ENCODE measurements at places on chromosomes 11 and 22. TPM values are rescaled to one million over a fixed set of nuclear protein-coding genes. Genes with fewer than 3 reads are reported as not detected.
A peak's percentile ranks its signal among the peaks of the same experiment; 100 is the strongest.

The SMIM35 gene
- not detected for total RNA-seq

DNA sequence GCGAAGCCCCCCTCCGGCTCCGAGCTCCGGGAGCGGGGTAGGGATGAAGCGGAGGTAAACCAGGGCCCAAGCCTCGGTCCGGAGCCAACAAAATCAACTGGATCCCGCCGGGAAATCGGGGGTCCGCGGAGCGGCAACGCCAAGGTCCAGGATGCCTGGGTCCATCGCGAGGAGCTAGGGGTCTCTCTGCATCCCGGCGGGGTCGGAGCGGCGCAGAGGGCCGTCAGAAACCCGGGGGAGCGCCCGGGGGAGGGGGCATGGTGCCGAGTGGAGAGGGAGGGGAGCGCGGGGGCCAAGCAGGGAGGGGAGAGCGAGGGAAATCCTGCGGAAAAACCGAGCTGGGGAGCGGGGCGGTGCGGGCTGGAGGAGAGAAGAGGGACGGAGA is 51.8 kb downstream of the SLC22A12 start:
- H3K27ac ChIP-seq = no peak overlapping the region
- peak; percentile 34 for DNase-seq
- H3K27me3 ChIP-seq = peaks cover 74% of the 10 kb centered on the region
- H3K4me3 ChIP-seq = peak overlapping the region; percentile 80
- no peaks in the 10 kb centered on the region for H3K36me3 ChIP-seq

DNA sequence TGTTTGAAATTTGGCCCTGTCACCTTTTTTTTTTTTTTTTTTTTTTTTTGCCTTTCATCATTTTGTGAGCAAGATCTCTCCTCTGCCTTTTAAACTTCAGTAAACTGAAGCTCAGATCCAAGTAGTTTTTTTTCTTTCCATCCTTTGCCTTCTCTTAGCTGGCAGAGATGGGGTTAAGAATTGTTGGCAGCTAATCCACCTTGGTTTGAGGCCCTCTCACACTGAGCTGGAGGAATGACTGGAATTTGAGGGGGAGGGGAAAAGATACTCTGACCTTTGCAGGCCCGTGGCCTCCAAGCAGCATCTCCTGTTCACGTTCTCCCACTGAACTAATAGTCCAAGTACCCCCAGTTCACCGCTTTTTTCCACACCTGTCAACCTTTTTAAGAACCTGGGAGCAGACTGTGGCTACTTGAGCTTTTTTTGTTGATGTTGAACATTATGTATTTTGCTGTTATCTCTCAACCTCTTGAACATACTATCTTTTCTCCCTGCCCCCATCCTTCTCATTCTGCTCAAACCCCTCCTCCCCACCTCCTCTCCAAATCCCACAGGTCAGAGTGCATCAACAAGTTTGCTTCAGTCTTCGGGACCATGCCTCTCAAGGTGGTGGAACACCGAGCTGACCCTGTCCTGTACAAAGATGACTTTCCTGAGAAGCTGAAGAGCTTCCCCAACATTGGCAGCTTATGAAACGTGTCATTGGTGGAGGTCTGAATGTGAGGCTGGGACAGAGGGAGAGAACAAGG is 66.2 kb downstream of the ALX4 start:
- peak overlapping the region; percentile 31 for H3K4me3 ChIP-seq
- no peaks in the 10 kb centered on the region for H3K36me3 ChIP-seq
- peak; percentile 85 for DNase-seq
- no peaks in the 10 kb centered on the region for H3K27me3 ChIP-seq
- H3K27ac ChIP-seq = peak overlapping the region; percentile 77
- H3K4me1 ChIP-seq = peaks cover 37% of the 10 kb centered on the region

DNA sequence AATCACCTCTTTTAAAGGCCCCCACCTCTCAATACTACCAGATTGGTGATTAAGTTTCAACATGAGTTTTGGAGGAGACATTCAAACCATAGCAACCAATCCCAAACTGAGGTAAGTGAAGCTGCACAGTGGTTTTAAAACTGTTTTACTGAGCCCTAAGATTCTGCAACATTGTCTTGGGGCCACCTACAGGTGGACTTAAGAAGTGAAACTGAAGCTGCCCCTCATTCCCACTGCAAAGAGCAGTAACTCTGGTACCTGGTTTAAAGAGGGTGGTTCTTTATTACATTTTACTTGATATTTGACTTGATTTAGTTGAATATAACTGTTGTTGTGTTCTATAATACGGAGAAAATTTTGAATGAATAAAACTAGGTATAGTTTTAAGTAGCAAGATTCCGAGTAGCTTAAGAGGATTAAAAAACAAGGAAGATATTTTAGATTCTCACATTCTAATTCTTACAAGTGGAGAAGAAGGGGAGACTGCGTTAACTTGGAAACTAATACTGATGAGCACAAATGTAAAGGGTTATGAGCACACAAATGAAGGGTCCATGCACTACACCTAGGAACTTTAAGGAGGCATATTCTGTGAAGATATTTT is 26.7 kb downstream of the SYT9 start:
- DNase-seq = peak; percentile 65
- no peaks in the 10 kb centered on the region for H3K36me3 ChIP-seq
- H3K27ac ChIP-seq = no peak overlapping the region
- peaks cover 10% of the 10 kb centered on the region for H3K4me1 ChIP-seq
- H3K4me3 ChIP-seq = no peak overlapping the region

DNA sequence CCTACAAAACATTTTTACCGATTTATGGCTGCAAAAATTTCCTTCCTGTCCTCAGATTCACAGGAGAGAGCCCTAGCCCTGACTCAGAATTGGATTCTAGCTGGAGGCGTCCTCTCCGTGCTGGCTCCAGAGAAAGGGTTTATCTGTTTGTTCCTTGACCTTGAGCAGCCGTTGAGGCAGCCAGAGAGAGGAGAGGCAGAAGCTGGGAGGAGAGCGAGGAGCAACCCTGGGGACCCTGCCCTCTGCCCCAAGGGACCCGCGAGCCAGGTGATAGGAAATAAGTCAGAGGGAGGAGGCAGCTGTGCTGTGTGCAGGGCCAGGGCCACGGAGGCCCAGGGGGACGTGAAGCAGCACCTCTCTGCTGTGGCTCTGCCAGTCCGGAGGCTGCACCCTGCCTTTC is 75.6 kb downstream of the IGLL1 start:
- no peaks in the 10 kb centered on the region for H3K4me1 ChIP-seq
- no peak for DNase-seq
- H3K36me3 ChIP-seq = no peaks in the 10 kb centered on the region

DNA sequence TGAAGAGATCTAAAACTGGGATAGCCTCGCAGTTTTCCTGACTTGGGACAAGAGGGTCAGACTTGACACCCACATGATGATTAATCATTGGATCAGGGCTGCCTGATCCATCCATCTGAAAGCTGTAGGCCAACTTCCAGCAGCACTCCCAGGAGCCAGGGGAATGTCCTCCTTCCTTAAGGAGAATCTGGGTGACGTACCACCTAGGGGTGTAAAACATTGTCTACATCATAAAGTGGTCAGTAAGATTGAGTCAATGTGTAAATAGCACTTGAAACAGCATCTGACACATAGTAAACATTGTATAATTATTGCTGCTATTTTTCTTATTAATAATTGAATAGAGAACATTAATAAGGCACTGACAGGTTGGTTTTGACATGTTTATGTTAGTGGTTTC is 392.8 kb downstream of the JRKL start:
- no peaks in the 10 kb centered on the region for H3K36me3 ChIP-seq
- no peak overlapping the region for H3K4me3 ChIP-seq
- no peak overlapping the region for H3K27ac ChIP-seq

- no peak for DNase-seq
- no peak overlapping the region for H3K27ac ChIP-seq
- peaks cover 34% of the 10 kb centered on the region for H3K4me1 ChIP-seq
Measured at GRCh38 chr11:86577644-86578636, 94.5 kb downstream of the ME3 start.

DNA sequence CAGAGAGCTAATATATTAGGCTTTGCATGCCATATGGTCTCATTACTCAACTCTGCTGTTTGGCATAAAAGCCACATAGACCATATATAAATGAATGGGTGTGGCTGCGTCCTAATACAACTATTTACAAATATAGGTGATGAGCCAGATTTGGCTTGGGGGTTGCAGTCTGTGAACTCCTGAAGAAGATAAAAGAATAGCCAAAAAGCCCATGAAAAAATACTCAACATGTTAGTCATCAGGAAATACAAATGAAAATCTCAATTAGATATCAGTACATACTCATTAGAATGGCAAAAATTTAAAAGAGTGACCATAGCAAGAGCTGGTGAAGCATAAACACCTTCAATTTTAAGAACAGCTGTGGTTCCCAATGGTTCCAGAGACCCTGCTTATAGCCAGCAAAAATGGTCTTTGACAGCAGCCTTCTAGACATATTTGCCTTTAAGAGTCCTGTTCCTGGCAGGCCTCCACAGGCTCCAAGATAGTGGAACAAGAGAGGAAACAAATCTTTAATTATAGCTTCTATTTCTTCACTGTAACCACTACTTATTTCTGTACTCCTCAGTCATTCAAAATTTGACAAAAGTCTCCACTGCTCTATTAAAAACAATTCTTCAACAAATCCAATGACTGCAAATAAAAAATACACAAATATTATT is 16.1 kb downstream of the C2CD3 start:
- no peaks in the 10 kb centered on the region for H3K4me1 ChIP-seq
- no peak overlapping the region for H3K27ac ChIP-seq
- H3K4me3 ChIP-seq = no peak overlapping the region
- DNase-seq = no peak

Measured in neural progenitor cell (in vitro differentiated cells).